Activated T-cell treated with anti-CD3 and anti-CD28 coated beads for 1 hour (primary cell): ENCODE measurements at places on chromosomes 2 and 18.

GRCh38 chr18:24632158-24632988 lies 171.9 kb downstream of the HRH4 start:
- no peak for DNase-seq

GRCh38 chr2:8862230-8862629 lies 24.8 kb upstream of the KIDINS220 start:
- no peak for DNase-seq

- DNase-seq, result no peak
Measured at GRCh38 chr2:129375632-129376425, 603.6 kb upstream of the RAB6C start.

GRCh38 chr2:181818840-181819239 lies 72.7 kb upstream of the ITPRID2 start:
- DNase-seq, result no peak

GRCh38 chr2:203730883-203731282 lies 24.4 kb downstream of the CD28 start:
- no peak for DNase-seq

- no peak for DNase-seq
Measured at GRCh38 chr18:75049455-75049789, 159.5 kb downstream of the PTGR3 start.

GRCh38 chr2:5546181-5546580 lies 146.0 kb upstream of the SOX11 start:
- no peak for DNase-seq

DNA sequence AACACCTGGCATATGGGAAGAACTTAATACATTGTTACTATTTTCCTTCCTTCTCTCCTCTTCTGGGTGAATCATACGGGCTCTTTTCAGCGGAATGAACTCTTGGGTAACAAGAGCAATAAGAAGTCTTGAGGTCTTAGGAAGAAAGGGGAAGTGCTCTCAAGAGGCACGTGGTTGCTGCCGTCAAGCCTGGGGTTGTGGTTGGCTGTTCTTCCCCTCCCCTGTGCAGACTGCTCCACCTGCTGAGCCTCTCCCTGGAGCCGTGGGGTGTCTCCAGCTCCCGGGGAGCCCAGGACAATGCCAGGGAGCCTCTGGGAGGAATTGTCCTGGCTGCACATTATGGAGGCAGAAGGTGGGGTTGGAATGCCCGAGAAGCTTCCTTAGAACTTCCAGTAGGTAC lies 19.4 kb downstream of the TOGARAM2 start:
- DNase-seq, result peak; percentile 26

DNA sequence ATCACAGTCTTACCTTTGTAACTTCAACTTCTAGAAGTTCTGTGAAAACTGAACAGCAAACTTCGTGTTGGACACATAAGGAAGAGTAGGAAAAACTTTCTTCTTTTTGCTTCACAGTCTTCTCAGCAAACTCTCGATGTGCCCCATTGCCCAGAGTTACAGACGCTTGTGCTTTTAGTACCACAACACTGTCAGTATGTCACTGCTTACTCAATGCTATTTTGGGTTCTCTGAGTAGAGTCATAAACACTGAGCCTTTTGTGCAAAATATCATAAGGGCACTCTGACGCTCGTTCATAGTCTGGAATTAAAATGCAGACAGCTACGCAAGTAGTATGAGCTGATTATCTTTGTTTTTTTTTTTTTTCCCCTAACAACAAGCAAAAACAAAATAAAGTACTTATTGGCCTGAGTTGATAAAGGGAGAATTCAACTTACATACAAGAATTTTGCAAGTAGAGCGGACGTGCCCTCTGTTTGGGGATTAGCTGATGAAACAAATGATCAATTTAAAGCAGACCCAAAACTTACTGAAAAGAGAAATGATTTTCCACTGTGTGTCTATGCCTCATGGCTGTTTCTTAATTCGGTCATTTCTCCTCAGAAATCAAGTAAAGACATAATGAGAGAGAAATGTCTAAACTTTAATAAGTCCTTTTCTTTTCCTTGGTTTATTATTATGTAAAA lies at the start of gene CDH19:
Gene CDH19, minus strand, starts transcription at position 150 of the 687 bp plus-strand sequence. CDS start 31,886 bp downstream, outside the sequence.
- DNase-seq, result no peak

- DNase-seq, result no peak
Measured at GRCh38 chr18:40577239-40577980, 1377.6 kb upstream of the PIK3C3 start.

DNA sequence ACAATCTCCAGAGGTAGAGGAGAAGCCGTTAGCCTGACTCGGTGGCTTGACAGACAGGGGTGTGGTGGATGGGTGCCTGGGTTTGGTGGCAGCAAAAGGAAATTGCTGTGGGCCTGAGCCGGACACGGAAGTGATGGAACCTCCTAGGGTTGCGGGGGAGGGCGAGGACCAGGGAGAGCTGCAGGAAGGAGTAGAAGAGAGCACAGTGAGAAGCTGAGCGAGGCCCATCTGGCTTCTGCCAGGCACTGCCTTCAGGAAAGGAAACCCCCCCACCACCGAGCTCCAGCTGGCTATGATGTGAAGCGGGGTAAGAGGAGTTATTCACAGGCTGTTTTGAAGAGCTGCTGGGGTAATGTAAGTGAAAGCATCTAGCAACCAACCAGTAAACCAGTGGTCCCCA lies 134.6 kb downstream of the TSN start:
- no peak for DNase-seq

- no peak for DNase-seq
Measured at GRCh38 chr2:25226827-25227226, 58.4 kb upstream of the POMC start.

DNA sequence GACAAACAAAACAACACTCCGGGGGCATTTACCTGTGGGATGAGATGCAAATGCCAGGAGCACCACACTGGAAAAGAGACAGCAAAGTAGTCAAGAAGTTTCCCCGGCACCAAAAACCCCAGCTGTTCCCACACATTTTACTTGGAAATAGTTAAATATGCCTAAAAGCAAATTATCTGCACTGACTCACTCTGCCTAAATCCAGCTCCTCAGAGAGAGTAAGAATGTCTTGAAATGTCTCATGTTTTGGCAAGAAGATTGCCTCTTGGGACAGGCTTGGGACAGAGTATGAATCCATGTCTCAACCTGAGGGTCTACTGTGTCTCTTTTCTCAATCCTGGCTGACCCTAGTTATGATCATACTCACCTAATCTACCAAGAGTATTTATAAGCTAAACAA lies 87.5 kb upstream of the RIOK3 start:
- DNase-seq, result no peak
